Activated T-cell treated with anti-CD3 and anti-CD28 coated beads, Interleukin-2, amount 50 U/mL, for 48 hours (primary cell): ENCODE measurements at places on chromosomes 2 and 18.

- DNase-seq, result no peak
Measured at GRCh38 chr2:46382331-46383112, 85.3 kb downstream of the EPAS1 start.

DNA sequence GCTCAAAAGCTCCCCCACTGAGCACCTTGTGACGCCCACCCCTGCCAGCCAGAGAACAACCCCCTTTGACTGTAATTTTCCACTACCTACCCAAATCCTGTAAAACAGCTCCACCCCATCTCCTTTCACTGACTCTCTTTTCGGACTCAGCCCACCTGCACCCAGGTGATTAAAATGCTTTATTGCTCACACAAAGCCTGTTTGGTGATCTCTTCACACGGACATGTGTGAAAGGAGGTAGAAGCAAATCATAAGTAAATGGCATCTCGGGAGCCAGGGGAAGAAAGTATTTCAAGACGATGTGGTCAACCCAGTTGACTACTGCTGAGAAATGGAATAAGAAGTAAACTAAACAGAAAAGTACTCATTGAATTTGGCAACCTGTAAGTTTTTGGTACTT is 11.2 kb upstream of the NCKAP1 start:
- no peak for DNase-seq

DNA sequence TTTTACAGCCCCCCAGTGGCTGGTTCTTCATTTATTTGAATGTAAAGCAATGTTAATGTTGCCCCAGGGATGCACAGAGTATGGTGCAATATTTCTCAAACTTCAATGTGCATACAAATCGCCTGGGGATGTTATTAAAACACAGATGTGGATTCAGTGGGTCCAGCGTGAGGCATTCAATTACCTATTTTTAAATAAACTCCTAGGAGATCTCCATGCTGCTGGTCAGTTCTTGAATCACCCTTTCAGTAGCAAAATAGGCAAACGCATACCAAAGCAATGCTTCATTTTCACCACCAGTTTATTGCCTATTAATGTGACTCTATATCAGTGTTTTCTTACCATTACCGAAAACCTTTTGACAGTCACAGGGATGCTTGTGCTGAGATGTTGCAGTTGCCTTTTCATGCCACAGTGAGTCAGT is 530.7 kb downstream of the CBLN2 start:
- no peak for DNase-seq

DNA sequence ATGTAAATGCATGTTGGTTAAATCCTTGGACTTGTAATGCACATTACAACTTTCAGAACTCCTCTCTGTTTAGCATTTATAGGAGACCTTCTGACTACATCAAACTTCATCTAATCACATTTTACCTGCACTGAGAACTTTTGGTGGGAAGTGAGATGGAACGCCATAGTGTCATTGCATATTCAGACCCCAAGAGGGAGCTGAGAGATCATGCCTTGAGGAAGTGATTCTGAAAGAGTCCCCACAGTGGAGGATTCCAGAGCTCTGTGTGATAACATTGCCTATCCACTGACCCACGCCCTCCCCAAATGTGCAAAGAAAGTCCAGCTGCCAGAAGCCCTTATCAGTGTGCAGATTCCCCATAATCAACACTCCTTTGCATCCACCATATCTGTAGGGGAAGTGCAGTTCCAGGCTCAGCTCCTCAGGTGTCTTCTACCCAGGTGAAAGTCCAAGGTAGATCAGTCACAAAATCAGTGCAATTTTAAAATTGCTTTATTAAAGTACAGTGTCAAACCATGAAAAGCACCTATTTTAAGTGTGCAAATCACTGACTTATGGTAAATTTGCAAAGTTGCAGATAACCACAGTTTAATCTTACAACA is 212.4 kb downstream of the RPIA start:
- no peak for DNase-seq

- DNase-seq, result no peak
Measured at GRCh38 chr18:60358516-60358915, 14.1 kb downstream of the MC4R start.

GRCh38 chr2:19255481-19255880 is 102.9 kb downstream of the OSR1 start:
- no peak for DNase-seq

GRCh38 chr18:9911226-9911625 is 2.6 kb upstream of the VAPA start:
- no peak for DNase-seq

GRCh38 chr2:11708106-11708505 is 38.1 kb upstream of the NTSR2 start:
- DNase-seq, result no peak

GRCh38 chr2:65595630-65596029 is 163.2 kb upstream of the SPRED2 start:
- DNase-seq, result no peak
